ENCODE measurements at places on chromosomes 7 and 10. TPM values are rescaled to one million over a fixed set of nuclear protein-coding genes. Genes with fewer than 3 reads are reported as not detected.

PAOX gene
- 21.8 TPM for total RNA-seq

ZNRF2 gene
- 43.1 TPM for total RNA-seq

NPC1L1 gene
- total RNA-seq = 0.08 TPM

FAM221A gene
- 8.7 TPM for total RNA-seq

AZGP1 gene
- 1,357 TPM for total RNA-seq

PDE6C gene
- total RNA-seq = not detected

AS3MT gene
- 1.8 TPM for total RNA-seq

ZNF783 gene
- 17.2 TPM for total RNA-seq

DNA sequence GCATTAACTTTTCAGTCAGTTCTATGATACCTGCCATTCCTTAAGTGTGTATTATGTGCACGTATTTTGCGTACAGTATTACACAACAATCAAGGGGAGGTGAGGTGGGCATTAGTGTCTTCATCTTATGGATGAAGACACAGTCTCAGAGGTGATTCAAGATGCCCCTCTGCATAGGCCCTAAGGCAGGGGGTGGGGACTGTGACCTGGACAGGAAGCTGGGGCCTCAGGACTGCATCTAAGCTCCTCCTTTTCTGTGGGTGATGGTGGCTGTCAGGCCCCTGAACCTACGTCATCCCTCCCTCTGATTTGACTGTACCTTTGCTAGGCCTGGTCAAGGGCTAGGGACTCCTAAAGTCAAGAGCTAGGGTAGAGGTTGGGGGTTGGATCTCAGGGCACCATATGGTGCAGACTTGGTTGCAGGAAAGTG is 38.9 kb downstream of the HK1 start:
- DNase-seq = no peak

DNA sequence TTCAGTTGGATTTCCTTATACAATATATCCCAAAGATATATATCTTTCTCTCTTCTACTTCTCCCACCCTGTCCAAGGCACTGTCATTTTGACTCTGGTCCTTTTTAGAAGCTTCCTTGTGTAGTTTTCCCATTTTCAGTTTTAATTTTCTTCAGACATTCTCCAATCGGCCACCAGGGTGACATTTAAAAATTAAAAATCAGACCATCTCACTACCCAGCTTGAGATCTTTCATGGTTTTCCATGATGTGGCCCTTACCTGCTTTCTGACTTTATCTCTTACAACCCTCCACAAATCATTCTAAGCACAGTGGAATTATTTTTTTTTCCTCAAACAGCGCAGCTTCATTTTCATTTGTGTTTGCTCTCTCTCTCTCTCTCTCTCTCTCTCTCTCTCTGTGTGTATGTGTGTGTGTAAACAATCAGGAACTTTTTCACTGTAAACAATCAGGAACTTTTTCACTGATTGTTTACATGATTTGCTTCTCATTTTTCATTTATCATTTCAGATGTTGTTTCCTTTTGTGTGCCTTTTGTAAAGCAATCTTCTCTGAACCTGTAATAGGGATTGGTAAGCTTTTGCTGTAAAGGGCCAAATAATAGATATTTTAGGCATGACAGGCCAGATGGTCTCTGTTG is 348.9 kb downstream of the ATRNL1 start:
- no peak for DNase-seq

DNA sequence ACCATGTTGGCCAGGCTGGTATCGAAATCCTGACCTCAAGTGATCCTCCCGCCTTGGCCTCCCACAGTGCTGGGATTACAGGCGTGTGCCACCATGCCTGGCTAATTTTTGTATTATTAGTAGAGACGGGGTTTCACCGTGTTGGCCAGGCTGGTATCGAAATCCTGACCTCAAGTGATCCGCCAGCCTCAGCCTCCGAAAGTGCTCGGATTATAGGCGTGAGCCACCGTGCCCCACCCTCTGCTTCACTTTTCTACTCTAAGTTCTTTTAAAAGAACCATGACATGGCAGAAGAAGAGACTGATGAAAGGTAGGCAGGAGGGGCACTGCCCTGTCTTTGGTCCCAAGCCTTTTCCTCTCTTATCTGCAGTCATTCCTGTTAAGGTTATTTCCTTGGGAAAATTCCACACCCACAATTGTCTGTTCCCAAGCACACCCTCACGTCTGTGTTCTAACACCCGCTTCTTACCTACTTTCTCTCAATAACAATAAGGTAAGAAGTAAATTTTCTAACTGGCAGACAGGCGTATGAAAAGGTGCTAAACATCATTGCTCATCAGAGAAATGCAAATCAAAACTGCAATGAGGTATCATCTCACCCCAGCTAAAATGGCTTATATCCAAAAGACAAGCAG is 291.7 kb downstream of the DPP6 start:
- no peak for DNase-seq

GRCh38 chr10:33198610-33199009 is 135.9 kb downstream of the NRP1 start:
- DNase-seq = no peak

DNA sequence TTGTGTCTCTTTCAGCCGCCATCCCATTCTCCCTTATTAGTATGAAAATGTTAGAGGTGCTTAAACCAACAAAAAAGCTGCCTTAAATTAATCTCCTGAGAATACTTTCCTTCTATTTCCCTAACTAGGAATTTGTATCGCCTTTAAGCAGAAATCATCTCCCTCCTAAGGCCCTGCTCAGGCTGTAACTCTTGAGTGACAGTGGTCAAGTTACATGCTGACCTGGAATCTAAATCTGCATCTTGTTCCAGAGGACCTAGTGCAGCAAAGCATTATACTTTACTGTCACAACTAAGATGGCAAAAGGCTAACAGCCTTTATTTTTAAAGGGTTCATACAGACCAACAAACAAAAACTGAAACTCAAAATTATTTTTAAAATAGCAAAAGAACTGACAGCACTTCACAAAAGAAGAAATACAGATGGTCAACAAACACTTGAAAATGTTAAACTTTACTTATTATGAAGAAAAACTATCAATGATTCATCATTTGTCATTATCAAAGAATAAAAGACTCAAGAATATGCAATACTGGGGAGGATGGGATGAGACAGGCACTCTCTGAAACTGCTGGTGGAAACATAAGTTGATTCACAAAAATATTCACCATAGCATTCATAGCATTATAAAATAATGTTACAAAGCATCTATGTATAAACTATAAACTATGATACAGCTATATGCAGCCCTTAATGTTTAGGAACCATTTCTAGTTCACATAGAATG is 11.0 kb downstream of the CYREN start:
- DNase-seq = no peak

DNA sequence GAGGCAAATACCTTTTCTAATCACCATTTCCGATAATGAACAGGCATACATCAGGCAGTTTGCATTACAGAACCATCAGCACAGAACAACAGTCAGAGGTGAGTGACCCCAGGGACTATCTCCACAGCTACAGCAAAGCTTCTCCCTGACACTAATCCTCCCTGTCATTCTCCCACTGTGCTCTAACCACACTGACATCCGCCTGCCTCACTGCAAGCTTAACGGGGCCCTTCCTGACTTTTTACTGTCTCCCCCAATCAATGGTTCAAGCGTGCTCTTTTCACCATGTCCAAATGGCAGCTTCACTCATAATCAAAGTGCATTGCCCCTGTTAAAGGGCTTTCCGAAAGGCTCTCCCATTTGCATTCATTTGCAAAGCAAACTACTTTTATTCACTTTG is 196.3 kb downstream of the DNAJC1 start:
- DNase-seq = no peak

GRCh38 chr7:150631866-150632864 is at the start of gene GIMAP6:
Gene GIMAP6 (minus strand): TSS chr7:150632385. CDS start chr7:150630142, 2,243 bp downstream.
- DNase-seq = no peak

DNA sequence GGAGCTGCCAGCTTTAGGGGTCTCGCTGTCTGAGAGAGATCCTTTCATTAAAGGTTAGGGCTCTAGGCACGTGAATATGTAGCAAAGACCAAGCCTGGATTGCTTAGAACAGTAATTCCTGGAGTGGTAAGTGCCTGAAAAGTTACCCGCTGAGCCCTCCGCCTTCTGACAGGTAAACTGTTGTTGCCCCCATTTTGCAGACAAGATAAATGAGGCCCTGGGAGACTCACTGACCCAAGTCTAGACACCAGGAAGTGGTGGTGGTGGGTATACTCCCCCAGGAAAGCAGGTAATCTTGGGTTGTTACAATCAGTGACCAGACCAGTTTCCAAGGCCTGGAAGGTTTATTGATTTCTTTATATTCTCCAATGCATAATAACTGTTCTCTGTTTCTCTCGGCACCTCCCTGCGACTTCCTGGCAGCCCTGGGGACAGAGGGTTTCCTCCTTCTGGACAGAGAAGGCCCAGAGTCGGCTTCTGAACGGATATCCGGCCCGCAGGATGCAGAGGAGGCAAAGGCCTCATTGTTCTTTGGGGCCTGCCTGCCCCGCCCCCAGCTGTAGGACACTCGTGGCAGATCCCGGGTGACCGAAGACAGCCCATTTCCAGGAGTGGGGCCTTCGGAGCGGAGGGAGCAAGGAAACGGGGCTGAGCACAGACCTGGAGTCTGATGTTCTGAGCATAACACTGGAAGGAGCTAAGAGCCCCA is 1.3 kb upstream of the GRK5 start:
- peak; percentile 94 for DNase-seq

- DNase-seq = no peak
Measured at GRCh38 chr10:77605466-77605865, 32.1 kb downstream of the KCNMA1 start.

- DNase-seq = no peak
Measured at GRCh38 chr7:93636276-93636675, 61.8 kb upstream of the CALCR start.

DNA sequence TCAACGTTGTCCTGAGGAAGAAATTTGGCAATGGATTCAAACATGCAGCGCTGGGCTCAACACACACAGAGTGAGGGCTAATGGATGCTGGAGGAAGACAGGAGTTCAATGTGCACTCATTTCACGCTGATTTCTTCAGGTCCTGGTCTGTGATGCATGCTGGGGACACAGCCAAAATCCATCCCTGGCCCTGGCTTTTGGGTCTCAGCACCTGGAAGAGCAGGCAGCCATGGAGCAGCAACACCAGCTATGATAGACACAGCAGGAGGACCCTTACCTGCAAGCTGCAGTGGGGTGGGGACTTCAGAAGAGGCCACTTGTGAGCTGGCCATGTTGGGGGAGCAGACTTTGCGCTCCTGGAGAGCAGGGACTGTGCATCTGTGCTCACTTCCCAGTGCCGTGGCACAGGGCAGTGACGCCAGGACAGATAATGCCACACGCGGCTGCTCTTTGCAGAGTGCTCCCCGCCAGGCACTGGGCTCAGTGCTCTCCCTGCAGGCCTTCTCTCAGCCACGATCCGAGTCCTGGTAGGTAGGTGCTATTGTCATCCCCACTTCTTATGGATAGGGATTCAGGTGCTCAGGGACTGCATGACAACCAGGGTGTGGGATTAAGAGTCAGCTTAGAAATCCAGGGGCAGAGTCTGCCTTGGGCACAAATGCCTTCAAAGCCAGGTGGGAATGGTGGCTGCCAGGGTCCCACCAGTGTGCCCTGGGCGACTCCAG is 138.8 kb upstream of the UNC5B start:
- peak; percentile 56 for DNase-seq

DNA sequence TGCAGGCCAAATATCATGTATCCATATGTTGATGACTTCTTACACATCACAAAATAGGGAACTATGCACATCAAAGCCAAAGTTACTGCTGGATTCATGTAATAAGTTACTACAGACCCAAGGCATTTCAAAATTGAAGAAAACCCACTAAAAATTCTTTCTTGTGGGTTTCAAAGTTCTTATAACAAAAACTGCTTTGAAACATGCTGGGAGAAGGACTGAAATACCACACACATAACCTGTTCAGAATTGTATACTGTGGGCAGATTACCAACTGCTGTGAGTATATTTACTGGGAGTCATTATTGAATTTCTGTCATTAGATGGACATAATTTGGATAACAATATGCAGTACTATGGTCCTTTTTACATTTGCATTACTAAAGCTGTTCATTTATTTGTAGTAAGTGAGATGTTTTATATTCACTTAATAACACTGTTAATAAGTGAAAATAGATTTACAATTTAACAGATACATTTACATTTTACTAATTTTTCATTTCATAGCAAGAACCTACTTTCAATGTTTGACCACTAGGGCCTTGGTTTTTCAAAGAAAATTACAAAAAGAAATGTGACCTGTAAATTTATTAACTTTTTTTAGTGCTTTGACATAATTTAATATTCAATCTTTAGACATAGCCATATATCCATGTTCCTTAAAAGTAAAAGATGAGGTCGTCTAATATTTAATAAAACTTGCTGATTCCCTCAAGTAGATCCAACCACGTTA is 132.6 kb downstream of the MAGI2 start:
- no peak for DNase-seq

DNA sequence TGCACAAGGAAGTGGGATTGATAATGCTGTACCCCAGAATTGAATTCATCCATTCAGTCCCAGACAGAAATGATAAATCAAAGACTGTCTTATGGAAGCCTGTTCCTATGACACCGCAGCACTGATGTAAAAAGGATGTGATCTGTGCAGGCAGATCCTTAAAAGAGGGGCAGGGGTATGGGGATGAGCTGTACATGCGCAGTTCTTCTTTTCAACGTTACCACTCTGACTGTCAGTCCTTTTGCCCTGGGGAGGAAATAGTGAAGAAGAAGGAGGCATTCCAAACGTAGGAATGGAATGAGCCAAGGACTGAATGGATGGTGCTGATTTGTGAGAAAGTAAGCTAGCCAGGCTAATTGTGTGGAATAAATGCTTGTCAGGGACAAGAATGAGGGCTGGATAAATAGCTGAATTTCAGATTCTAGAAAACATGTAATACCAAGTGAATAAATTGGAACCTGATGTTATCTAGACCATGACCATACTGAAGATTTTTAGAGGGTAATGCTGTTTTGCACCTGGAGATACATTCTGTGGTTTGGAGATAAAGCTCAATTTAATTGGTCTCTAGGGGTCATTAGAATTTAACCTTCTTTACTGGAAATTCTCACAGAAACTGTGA is 509.3 kb downstream of the SORCS3 start:
- DNase-seq = no peak

DNA sequence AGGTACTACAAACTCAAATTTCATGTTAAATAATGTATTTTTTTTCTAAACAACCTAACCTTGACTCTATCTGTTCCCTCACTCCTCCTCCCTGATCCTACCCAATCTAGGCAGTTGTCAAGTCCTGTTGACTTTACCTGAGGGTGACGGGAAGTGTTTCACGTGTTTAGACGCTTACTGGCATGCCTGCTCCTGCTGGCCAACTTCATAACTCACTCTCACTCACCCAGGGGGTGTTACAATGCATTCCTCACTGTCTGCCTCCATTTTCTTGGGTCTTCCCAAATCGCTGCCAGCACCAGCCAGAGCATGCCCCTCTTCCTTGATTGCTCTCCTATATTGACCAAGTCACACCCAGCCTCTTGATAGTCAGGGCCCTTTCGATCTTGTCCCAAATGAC is 28.3 kb downstream of the CRCP start:
- DNase-seq = peak; percentile 82
